HT1080 (cell line): ENCODE measurements at places on chromosomes 1 and 21. TPM values are rescaled to one million over a fixed set of nuclear protein-coding genes. Genes with fewer than 3 reads are reported as not detected.

DNA sequence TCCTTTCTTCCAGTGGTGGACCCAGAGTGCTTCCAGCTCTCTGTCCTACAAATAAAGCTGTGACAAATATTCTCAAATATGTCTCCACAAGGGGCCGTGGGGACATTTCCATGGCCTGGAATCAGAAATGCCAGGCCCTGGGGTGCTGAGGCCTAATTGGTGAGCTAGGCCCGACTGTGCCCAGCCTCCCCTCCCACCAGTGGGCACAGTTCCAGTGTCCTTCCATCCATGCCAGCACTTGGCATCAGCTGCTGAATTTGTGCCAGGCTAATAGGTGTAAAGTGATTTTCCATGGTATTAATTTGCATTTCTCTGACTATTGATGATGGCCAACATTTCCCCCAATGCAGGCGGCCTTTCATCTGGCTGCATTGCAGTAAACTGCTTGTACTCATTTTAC, 48.5 kb upstream of the B3GALT5 start:
- no peak for DNase-seq

DNA sequence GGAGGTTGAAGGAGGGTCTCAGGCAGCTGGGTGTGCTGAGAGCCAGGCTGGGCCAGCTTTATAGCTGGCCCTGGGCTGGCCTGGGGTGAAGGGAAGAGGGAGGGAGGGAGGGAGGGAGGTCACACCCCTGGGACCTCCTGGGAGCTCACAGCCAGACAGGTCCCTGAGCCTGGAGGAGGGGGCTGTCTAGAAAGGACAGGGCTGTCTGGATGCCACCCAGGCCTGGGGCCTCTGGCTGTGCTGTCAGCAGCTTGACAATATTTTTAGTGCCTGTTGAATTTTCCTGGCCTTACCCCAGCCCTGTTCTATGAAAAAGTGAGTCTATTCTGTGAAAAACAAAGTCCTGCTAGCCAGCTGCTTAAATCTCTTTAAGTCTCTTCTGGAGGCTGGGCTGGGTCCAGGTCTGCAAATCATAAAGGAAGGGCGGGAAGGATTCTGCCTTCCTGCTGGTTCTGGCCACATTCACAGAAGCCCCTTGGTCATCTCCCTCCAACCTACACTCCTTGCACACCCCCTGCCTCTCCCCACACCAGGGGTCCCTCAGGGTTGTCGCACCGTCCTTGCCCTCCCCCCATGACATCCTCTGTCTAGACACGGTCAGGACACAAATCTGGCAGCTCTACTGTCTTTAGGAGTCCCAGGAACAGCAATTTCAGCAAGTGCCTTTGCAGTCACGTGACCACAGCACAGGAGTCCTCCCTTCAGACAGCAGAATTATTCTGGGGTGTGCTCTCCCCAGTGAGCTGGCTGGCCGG, at the start of gene LEFTY2:
Gene LEFTY2, minus strand, starts transcription at position 34 of the 755 bp plus-strand sequence. CDS start 80 bp downstream, outside the sequence.
- DNase-seq = no peak

- no peak for DNase-seq
These were observed 11.1 kb downstream of the POFUT2 start for GRCh38 chr21:45276596-45276995.

Gene APP
- total RNA-seq = 181 and 235 TPM in 2 replicates

DNA sequence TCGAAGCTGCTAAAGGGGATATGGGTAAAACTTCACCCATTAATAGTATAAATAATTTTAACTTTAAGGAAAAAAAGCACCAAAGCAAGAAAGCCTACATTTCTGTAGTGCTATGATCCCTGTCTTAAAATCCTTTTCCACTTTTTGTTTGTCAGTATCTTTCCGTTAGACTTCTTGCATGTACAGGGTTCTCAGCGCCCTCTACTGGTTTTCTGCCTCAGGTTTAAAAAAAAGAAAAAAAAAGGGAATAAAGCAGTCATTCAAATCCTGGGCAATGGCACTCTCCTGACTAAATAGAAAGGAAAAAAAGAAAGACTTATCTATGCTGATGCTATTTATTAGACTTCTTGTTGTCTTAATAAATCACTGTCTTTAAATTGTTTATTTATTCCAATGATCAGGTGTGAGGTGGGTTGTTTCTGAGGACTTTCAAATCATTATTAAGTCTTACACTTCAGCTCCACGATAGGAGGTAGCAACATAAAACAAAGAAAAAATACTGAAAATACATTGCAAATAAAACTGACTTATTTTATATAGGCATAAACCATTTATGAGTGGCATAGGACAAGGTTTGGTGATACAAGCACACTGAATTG, 475.4 kb upstream of the NR5A2 start:
- DNase-seq = peak; percentile 74

DNA sequence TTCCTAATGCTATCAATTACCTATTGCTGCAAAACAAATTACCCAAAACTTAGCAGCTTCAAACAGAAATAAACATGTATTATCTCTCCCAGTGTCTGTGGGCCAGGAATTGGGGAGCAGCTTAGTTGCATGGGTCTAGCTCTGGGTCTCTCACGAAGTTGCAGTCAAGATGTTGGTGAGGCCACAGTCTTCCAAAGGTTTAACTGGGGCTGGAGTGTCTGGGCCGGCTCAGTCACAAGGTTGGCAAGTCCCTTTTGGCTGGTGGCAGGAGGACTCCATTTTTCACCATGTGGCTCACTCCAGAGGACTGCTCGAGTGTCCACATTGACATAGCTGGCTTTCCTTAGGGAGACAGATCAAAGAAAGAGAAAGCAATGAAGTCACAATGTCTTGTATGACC, 5.0 kb upstream of the LRP8 start:
- no peak for DNase-seq

Gene ZNF648
- 0.10 and 0.34 TPM in 2 replicates for total RNA-seq

DNA sequence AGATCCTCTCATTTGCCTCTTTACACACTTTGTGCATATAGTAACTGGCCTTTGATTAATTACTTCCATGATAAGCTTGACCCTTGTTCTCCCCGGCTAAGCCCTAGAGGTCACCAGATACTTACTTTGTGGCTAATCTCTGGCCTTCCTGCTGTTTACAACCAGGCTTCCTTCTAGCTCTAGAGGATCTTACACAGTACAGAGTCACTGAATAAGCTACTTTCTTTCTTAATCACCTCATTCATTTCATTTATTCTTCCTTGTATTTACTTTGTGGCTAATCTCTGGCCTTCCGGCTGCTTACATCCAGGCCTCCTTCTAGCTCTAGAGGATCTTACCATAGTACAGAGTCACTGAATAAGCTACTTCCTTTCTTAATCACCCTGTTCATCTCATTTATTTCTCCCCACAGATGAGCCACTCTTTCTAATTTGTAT, 144.3 kb upstream of the C1orf21 start:
- peak; percentile 79 for DNase-seq

GRCh38 chr1:40610156-40610555, 55.3 kb downstream of the RIMS3 start:
- DNase-seq = no peak

Gene EPHB2
- total RNA-seq = 74.0 and 90.3 TPM in 2 replicates

Gene AZIN2
- total RNA-seq = 2.3 and 5.5 TPM in 2 replicates

Gene GRHL3
- total RNA-seq = 0.03 and 0.23 TPM in 2 replicates

DNA sequence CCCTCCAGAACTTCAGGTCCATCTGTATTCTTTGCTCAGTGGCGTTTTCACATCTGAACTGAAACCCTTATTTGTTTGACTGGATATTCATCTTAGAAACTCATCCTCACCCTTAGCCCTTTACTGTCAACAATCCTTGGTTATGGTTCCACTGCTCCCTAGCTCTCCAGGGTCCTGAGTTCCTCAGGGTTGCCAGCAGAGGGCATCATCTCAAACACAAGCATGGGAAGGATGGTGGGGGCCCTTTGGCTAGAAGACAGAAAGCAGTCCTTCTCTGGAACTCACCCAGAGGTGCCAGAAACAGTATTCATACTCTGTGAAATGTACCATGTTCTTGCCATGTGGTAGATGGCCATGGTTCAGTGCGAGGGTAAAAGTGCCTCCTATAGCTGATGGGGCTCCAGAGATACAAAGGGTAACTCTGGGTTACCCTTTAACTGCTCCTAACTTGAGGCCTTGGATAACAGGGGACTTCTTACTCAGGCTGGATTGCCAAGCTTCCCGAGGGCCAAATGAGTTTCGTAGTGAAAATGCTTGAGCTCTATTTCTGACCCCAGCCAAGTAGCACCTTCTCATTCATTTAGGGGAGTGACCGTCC, 11.3 kb downstream of the NCSTN start:
- peak; percentile 30 for DNase-seq

GRCh38 chr1:204316164-204316563, 43.6 kb downstream of the PLEKHA6 start:
- DNase-seq = no peak

Gene ZBTB8B
- not detected in 2 replicates for total RNA-seq
